Brain pericyte (primary cell): ENCODE measurements at places on chromosomes 7 and 10.

GRCh38 chr7:88306590-88307048, at the start of gene STEAP4:
TSS of gene STEAP4 (minus strand) at chr7:88306894. CDS start at chr7:88284269, 22,625 bp downstream.
- DNase-seq, result no peak

DNA sequence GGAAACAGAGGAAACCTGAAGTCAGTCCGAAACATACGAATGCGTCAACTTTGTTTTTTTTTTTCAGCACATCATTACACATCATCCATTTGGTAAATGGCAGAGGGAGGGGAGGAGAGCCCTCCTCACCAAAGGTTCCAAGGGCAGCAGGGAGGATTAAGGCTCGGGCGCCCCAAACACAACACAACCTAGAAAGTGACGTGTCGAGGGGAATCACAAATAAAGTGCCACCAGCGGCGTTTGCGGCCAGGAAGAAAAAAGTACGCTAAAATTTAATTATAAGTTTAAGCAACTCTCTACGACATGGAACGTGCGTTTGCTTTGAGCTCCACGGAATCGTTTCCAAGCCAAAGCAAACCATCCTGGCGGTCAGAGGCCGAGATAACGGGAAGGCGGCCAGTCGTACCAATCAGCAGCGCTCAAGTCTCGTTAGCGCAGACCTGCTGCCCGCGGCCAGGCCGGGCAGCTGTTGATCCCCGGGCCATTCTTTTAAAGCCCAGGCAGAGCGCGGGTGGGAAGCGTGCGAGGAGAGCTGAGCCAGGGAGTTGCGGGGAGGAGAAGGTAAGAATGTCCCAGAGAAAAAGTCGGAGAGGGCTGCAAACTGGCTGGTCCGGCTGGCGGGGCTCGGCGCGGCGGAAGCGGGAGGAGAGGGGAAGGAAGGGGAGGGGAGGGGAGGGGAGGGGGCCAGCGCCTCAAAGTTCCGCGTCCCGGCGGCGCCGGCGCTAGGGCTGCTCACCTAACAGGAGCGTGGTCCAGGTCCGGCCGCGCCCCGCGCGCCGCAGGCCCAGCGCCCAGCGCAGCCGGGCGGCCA, 719 bp downstream of the DPY19L1 start:
- no peak for DNase-seq

- peak; percentile 58 for DNase-seq
These were observed 4.7 kb upstream of the HIP1 start for GRCh38 chr7:75743455-75743859.

- DNase-seq, result no peak
These were observed 8.2 kb downstream of the EMX2 start for GRCh38 chr10:117550599-117551329.

- DNase-seq, result no peak
These were observed 30.7 kb downstream of the BRI3 start for GRCh38 chr7:98312201-98312600.

GRCh38 chr7:119959811-119960210, 313.2 kb upstream of the KCND2 start:
- DNase-seq, result no peak

- DNase-seq, result no peak
These were observed 71.3 kb downstream of the CHST15 start for GRCh38 chr10:124022066-124022465.

- no peak for DNase-seq
These were observed 59.8 kb downstream of the STK32C start for GRCh38 chr10:132247943-132248342.

- DNase-seq, result no peak
These were observed 6.4 kb upstream of the CYP3A4 start for GRCh38 chr7:99790407-99790806.

DNA sequence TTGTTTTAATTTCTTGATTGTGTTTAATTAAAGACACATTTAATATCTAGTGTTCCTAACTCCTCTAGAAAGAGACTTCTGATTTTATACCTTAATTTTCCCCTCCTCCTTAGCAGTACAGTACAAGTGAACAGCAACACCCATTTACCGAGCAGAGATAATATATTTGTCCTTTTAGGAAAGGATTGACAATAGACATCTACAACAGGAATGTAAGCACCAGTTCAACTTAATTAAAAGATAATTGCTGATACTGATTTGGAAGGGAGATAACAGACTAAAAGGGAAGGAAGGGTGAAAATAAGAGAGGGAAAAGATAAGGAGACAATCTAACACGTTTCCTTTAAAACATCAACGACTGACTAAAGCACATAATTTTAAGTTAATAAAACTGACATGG, 119.3 kb downstream of the SRPK2 start:
- no peak for DNase-seq

GRCh38 chr7:121385056-121385799, 10.9 kb downstream of the FAM3C start:
- no peak for DNase-seq

DNA sequence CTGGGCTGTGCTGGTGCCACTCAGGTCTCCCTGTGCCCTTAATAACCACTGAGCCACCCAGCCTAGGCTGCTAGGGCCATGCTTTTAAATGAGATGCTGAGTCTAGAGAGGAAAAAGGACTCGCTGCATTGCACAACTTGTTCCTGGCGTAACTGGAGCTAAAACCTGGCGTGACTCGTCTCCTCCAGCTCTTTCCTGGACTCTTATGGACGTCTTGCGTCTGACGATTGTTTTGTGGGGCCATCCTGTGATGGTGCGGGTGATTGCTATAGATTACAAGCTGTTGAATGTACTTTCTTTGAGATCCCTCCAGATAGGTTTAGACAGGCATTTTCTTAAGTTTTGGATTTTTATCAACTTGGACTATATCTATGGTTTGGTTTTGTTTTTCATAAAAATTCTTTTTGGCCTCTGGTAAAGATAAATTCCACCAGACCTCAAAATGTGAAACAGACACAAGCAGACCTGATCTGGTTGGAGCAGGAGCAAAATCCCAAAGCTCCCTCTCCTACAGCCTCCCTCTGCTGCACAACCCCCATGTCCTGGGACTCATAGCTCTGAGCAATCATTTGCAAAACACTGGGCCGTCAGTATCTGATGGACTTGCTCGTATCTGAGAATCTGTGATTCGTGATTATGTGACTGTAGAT, 230.3 kb downstream of the ARHGAP12 start:
- DNase-seq, result peak; percentile 32

DNA sequence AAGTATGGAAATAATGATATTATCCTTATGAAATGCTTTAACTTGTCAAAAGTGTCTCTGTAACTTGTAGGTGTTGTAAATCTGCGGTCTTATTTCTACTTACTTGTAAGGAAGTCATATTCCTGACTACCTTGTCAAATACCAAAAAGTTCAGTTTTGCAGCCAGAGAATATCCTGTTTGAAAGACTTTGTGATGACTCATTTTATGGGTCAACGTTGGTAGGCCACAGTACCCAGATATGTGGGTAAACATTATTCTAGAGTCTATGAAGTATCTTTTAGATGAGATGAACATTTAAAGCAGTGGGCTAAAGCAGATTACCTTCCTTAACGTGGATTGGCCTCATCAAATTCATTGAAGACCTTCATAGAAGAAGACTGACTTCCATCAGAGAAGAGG, 195.3 kb downstream of the PPP1R9A start:
- DNase-seq, result no peak

GRCh38 chr10:103712146-103712545, 143.2 kb downstream of the SH3PXD2A start:
- no peak for DNase-seq

- no peak for DNase-seq
These were observed 359.8 kb upstream of the MTPN start for GRCh38 chr7:136336932-136337331.

DNA sequence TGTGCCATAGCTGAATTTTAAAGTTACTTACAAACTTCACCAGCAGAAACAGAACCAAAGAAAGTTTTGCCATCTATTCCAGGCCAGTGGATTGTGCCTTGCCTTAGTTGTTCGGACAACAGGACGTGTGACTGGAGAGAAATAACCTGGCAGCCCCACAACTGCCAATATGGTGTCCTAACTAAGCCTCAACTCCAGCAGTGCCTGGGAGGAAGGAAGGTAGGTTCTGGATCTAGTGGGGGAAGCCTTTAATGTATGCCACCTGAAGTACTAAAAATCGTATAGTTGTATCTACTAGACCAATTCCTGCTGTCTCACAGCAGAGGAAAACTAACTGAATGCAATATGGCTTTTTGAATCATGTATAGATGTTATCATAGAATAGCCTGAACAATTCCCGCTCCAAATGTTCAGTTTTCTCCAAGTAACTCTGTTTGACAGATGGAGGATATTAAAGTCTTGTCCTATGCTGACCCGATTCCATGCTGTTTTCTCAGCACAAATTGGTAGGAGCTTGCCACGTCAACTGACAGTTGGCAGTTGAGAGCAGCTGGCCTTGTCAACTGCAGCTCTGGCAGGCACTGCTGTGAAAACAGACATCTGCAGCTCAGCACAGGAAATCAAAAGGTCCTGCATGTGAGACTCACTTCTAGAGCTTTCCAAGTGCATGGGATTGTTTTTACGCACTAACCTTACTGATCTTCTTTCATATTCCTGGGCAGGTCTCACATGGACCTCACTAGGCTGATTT, 84.5 kb upstream of the WNT16 start:
- DNase-seq, result peak; percentile 81

- no peak for DNase-seq
These were observed 38.9 kb upstream of the CNNM1 start for GRCh38 chr10:99290306-99290705.

DNA sequence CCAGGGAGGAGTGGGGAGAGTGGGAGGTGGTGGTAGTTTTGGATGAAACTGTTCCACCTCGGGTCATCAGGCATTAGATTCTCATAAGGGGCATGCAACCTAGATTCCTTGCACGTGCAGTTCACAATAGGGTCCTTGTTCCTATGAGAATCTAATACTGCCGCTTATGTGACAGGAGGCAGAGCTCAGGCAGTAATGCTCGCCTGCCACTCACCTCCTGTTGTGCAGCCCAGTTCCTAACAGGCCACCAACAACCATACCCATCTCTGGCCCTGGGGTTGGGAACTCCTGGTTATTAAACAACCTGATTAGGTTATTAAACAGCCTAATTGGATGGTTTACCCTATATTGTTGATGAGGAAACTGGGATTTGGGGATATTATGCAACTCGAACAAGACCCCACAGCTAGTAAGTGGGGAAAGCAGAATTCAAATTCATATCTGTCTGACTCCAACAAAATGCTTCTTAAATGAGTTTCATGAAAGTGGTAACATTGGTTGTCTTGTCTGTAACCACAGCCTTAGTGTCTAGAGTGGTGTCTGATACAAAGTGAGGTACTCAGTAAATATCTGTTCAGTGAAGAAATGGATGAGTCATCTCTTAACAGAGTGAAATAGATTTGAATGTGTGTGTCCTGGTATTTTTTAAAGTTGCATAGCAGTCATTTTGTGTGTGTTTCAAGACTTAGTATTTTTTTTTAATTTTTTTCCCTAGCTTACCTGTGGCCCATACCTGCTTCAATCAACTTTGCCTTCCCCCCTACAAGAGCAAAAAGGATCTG, 101.6 kb downstream of the HECTD2 start:
- no peak for DNase-seq

DNA sequence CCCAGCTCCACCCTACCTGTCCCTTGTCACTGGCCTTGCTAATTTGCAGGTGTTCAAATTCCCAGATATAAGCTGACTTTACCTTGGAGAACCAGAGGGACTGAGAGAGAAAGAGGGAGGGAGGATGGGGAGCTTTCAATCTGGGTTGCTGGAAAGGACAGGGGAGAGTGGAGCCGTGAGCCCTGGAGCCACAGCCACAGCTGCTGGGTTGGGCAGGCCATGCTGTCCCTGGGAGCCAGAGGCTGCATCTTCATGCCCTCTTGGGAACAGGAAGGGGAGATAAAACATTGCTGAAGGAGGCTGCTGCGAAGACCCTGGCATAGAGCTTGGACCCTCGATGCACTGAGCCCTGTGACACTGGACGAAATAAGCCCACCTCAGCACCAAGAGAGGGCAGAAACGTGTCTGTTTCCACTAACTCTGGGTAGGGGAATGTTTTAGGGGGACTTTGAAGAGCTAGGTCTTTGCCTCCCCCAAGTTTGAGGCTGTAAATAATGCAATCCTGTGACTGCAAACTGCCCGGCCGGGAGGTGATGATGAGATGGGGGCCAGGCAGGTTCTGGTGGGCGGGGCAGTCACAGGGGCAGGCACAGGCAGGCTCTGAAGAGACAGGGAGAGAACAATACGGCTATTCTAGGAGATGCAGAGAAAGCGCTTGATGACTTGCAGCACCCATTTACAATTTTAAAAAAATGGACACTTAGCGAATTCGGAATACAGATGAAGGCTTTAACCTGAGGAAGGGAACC, 5.8 kb upstream of the JAKMIP3 start:
- no peak for DNase-seq

- no peak for DNase-seq
These were observed 15.4 kb downstream of the CFAP46 start for GRCh38 chr10:132926777-132927650.

DNA sequence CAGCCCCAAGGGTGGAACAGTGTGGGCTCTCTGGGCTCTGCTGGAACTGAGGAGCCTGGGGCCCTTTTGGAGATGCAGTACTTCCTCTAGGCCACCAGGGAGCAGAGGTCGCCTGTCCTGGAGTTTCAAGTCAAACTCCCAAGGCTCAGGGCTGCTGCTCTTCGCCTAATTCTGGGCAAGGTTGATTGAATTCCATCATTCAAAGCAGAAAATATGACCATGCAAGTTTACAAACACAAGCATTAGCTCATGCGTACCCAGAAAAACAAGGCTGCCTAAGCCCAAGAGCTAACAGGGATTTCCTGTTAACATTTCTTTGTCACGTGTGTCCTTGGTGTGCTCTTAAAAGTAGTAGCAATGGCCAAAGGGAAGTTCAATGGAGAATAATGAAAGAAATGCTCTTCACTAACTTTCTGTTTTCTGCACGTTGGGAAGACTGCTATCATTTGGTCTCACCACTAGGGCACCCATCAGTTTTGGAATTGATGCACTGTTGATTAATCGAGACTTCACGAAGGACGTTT, 20.1 kb downstream of the LDB3 start:
- no peak for DNase-seq

GRCh38 chr10:49625411-49625810, 11.6 kb downstream of the CHAT start:
- DNase-seq, result no peak

DNA sequence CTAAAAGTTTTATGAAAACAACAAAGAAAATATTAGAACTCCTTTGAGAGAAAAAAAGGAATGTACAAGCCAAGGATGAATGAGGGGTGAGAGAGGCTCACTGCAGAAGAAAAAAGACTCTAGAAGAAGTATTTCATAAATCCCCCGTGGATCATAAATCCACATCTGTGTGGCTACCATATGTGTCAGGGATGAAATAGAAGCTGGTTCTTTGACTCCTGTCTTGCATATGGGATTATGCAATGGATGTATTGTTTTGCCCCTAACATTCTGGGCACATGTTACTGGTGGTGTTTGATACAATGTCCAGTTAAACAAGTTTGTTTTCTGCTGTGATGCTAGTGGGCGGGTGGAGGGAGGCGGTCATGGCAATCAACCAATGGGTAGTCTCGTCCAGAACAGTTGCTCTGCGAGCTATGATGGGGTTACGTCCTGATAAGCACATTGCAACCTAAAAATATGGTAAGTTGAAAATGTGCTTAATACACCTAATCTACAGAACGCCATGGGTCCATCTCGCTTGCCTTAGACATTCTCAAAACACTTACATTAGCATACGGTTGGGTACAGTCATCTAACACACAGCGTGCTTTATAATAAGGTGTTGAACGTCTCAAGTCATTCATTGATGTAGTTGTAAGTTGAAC, 34.1 kb upstream of the PITRM1 start:
- no peak for DNase-seq

- no peak for DNase-seq
These were observed 57.1 kb downstream of the AOAH start for GRCh38 chr7:36667007-36667745.
